ENCODE measurements at places on chromosomes 16 and 17.

DNA sequence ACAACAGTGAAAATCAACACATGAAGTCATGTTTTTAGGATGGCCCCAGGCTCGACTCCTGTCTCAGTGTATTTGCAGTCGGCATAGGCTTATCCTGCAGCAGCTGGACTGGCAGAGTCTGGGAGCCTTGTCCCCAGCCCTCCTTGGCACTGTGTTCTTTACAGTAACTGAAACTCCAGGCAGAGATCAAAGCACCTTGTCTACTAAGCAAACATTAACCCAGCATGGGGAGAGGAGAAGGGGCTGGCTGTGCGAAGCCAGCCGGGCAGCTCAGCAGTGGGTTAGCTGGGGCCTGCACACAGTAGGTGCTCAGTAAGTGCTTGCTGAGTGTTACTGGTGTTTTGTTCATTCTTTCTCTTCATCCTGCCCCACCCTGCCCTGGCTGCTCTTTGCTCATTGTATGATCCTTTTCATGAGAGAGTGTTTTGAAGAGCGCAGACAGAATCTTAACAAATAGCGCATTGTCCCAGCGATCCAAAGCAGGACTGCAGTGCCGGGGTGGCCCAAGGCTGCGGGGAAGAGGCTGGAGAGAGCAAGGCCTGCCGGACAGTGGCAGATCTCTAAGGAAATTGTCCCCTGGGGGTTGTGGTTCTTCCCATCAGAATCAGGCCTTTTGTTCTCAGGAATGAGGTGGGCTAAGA, 23.5 kb upstream of the ITGB4 start:
- DNase-seq, result no peak

DNA sequence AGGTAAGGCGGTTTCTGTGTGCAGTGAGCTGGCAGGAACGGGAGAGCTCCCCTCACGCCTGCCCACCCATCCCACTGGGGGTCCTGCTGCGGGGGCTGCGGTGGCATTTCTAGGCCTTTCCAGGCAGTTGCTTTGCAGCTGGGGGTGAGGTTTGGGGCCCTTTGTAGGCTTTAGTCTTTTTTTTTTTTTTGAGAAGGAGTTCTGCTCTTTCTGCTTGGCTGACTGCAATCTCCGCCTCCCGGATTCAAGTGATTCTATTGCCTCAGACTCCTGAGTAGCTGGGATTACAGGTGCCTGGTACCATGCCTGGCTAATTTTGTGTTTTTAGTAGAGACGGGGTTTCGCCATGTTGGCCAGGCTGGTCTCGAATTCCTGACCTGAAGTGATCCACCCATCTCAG, 11.1 kb downstream of the TSC2 start:
- no peak for DNase-seq

DNA sequence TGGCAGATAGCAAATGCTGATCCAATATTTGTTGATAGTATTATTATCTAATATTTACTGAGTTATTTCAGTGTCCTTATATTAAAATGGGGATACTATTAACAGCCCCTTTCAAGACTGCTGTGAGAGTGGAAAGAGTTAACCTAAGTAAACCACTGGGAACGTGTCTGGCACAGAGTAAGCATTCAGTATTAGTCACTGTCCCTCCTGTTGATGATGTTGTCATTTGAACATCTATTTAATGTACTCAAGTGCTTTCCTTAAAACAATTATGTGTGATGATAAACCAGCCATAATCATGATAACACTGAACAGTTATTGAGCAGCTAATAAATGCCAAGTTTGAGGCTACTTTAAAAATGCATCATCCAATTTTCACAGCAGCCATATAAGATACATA, 135.7 kb upstream of the XYLT1 start:
- DNase-seq, result no peak

GRCh38 chr16:88922114-88922825, 54.7 kb downstream of the CBFA2T3 start:
- no peak for DNase-seq

GRCh38 chr17:74250324-74250995, 23.6 kb upstream of the DNAI2 start:
- DNase-seq, result no peak

DNA sequence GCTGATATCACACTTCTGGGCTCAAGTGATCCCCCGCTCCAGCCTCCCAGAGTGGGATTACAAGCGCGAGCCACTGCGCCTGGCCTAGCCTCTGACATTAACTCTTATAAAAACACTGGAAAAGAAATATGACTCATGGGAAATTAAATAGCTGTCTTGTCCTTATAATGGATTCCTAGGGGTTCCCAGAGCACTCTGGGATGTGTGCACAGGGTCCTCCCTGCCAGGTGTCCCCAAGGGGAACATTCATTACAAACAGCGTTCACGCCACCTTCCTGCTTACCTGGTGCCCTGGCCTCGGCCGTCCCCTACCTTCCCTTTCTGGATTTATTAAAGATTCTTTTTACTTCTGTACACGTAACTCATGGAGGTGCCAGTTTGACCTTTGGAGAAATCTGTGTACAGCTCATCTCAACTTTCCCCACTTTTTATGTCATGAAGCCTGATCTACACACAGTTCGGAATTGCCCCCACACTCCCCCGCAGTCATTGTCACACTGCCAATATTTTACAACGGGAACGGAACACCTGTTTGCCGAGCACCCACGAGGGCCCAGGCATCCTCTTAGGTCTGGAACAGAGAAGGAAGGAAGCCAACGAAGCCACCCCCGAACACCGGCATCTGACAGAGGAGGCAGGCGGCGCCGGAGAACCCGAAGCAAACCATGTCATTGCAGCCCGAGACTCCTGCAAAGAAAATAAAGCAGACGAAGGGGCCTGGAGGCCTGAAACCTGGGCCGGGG, 39.7 kb upstream of the MEAK7 start:
- no peak for DNase-seq

DNA sequence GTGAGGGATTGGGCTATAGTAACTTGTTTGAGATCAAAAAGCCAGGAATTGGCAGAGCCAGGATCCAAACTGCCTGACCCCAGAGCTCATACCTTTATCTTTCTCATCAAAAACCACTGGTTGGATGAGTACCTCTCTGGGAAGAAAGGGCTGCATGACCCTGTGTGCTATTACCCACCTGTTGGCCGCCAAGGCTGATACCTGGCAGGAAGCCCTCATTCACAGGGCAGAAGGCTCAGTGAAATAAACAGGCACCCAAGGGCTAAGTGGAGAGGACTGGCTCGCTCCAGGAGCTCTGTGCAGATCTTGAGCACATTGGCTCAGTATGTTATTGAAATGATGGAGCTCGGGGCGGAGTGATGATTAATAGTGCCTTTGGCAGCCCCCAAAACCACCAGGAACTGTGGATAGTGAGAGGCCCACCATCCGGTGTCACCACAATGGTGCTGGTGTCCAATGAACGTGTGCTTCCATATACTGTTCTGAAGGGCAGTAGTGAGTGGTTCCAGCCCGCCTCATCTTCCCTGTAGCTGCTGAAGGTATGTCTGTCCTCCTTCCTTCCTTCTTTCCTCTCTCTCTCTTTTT, 197.6 kb downstream of the MSI2 start:
- no peak for DNase-seq

GRCh38 chr17:67044016-67044772, at the start of gene CACNG1:
CACNG1 (plus strand) TSS chr17:67044554; CDS start chr17:67044661, 107 bp downstream.
- no peak for DNase-seq

DNA sequence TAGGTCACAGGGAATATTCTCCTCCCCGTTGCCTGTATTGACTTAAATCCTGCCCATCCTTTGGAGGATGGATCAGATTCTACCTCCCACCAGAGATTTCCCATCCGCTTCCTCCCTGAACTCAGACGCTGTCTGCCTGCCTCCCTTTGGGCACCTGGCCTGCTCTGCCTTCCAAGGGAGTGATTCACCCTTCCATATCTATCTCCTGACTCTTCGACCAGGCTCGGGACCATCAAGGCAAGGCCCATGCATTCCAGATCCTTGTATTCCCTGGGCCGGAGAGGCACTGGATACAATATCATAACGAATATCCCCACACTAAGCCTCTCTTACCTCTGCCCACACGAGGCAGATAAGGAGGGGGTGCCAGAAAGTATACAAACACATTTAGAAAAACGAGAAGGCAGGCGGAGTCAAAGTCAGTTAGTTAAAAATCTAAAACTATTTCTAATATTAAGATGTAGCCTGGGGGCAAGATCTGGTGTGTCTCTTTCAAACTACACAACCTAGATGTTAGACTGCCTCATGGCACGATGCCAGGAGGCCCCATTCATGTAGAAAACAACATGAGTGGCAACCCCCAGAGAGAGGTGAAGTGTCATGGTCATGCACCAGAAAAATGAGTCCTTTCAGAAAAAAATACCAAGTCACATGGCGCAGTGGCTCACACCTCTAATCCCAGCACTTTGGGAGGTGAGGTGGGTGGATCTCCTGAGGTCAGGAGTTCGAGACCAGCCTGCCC, 9.2 kb downstream of the PMP22 start:
- no peak for DNase-seq

DNA sequence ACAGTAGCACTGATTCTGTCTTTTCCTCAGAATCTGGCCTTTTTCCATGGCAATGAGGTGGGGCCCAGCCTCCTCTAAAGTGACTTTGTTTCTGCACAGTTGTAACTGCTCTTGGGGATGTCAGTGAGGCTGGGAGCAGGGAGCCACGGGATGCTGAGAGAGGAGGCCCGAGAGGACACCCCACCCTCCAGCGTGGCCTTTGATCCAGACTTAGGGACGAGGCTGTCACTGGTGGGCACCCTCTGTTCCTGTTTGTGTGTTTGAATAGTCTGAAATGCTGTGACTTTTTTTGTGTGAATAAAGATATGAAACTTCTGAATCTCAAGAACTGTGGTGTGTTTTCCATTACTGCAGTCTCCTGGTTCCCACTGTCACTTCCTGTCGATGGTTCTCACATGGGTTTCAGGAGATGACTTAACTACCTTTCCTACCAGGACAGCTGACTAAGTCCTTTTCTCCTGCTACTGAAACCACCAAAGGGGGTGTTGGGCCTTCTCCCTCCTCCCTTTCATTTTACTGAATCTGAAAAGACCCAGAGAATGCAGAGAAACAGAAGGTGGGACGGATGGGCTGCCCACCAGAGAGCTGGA, 18.6 kb downstream of the KCTD2 start:
- DNase-seq, result no peak

DNA sequence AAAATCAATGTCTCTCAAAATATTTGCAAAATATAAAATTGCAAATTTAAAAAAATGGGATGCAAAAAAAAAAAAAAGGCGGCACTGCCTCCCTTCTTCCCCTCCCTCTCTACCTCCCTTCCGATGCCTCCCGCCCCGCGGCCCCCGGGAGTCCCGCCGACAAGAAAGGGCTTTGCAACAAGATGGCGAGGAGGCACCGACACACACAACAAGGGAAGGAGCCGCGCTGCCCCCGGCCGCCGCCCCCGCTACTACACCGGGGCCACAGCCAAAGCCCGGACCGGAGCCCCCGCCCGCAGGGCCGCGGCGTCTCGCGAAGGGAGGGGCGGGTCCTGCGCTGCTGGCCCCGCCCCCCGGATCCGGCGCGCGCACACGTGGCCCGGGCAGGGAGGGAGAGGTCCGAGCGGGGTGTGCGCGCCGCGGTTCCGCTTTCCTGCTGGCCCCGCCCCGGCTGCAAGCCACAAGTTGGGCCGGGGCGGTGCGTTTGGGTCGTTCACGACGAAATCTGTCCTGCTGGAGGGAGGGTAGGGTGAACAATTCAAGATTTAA, at the start of gene MNT:
Gene MNT (minus strand): TSS at position 184 of the 549 bp plus-strand sequence. CDS start 348 bp downstream, outside the sequence.
- DNase-seq, result peak; percentile 91

DNA sequence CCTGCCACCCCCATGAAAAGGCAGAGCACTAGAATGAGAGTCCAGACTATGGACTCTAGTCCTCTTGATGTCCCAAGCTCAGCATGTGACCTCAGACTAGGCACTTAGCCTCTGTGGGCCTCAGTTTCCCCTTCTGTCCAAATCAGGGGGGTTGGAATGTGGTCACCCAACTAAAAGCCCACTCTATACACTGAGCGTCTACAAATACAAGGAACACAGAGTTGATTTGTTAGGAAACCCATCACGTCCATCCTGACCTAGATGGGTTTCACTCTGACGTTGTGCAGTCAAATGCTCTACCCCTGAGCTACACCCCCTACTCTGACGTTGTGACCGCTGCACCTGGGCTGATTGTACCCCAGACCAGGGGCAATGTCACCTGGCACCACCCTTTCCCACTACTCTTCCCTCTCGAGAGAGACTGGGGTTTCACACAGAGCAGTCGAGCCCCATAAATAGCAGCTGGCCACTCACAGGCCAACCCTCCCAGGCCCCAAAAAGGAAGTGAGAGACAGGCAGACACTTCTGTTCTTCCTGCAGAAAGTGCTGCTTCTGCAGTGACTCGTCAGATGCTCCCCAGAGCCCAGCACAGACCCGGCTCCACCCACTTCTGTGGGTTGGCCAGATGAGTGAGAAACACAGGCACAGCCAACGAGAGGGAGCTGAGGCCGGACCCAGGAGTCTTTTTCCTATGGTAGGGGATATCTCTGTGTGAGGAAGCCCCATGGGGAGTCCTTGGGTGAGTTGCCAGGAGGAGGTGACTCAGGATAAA, 16.1 kb upstream of the TNFRSF13B start:
- peak; percentile 7 for DNase-seq

GRCh38 chr16:83137326-83137781, 510.6 kb downstream of the CDH13 start:
- DNase-seq, result no peak

DNA sequence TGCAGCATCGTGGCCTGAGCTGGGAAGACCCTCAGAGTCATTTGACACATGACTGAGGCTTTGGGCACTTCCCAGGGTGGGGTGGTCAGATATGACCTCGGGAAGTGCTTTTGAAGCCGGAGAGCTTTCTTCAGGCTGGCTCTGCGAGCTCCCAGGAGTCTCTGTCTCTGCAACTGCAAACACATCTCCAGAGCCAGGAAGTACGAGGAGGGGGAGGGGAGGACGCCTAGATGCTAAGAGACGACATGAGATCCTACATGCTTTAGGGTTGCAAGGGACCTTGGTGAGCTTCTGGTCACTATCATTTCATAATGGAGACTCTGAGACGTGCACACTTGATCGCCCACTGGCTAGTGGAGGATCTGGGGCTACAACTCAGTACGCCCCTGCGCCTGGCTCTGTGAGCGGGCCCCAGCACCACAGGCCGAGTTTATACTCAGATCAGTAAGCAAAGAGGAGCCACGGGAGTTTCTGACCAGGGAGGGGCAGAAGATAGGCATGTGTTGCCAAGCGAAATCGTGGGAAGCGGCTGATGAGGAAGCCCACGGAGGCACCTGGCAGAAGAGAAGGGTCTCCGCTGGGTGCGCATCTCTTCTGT, 527 bp upstream of the MGAT5B start:
- DNase-seq, result no peak

GRCh38 chr16:73864868-73865267, 431.7 kb upstream of the PSMD7 start:
- no peak for DNase-seq

- no peak for DNase-seq
Measured at GRCh38 chr16:28301154-28301553, 8.8 kb downstream of the SBK1 start.

DNA sequence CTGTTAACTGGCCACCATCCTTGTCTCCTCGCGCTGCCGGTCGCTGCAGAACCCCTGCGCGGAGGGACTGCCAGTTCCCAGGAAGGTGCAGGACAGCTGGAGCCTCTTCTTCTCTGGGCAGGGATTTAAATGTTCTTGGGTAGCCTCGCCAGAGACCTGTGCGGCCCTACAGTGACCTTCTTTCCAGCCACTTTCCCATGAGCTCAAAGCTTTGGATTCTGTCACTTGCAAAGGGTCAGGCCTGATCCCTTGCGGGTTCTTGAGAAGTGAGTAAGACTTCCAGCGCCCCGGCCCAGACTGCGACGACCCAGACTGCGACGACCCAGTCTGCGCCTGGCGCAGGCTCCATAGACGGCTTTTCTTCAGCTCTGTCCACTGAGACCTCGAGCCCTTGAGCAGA, 1.4 kb upstream of the SLFN5 start:
- DNase-seq, result no peak
